Foreskin melanocyte (primary cell): ENCODE measurements at places on chromosomes 12 and 14.

- DNase-seq: no peak
Measured at GRCh38 chr12:105492591-105493545, 162.4 kb downstream of the C12orf75 start.

GRCh38 chr14:31993521-31993951, 83.6 kb upstream of the ARHGAP5 start:
- DNase-seq: no peak

GRCh38 chr12:1064317-1064716, 73.3 kb downstream of the ERC1 start:
- DNase-seq: no peak

DNA sequence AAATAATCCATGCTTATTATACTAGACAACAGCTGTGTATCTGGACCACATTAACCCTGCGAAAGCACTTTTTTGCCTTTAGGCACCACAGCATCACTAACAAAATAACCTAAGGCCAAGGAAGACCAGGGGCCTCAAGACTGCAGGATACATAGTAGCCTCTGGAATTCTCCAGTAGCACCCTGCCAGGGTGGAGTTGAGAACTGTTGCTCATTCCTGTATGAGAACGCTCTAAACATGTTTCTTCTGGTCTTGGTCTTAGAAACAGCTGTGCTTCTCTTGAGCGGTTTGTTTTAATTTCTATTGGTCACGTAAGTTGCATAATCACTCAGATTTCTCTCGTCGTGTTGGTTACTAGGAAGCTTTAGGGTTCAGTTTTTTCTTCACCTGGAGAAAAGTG, 7.9 kb downstream of the B4GALNT3 start:
- no peak for DNase-seq

DNA sequence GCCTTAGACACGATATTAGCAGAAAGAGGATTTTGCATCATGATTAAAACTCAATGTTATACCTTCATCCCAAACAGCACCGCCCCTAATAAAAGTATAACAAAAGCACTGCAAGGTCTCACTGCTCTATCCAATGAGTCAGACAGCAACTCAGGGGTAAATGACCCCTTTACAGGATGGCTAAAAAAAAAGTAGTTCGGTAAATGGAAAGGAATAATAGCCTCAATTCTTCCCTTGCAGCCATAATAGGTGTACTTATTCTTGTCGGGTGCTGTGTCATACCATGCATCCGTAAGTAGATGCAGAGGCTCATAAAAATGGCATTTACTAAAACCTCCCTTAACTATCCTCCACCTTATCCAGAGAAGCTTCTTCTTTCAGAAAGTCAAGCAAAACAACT, 53.9 kb upstream of the AP4S1 start:
- DNase-seq: no peak

GRCh38 chr12:46893434-46893833, 67.6 kb upstream of the SLC38A4 start:
- no peak for DNase-seq

- no peak for DNase-seq
Measured at GRCh38 chr12:47908738-47909137, 3.9 kb upstream of the VDR start.

- DNase-seq: no peak
Measured at GRCh38 chr14:98298481-98299244, 973.3 kb downstream of the BCL11B start.
